Thymus (tissue), 14 donors: ENCODE measurements at places on chromosomes 1 and 21. TPM values are rescaled to one million over a fixed set of nuclear protein-coding genes. Genes with fewer than 3 reads are reported as not detected.

The ST6GALNAC5 gene
- total RNA-seq: 1.4 TPM

- H3K36me3 ChIP-seq: no peaks in the 10 kb centered on the region
- peaks cover 6% of the 10 kb centered on the region for H3K27me3 ChIP-seq
- no peaks in the 10 kb centered on the region for H3K4me1 ChIP-seq
- no peak for DNase-seq
- H3K27ac ChIP-seq: no peak overlapping the region
Observed at GRCh38 chr1:52627028-52627427, 5.9 kb upstream of the SHISAL2A start.

The SMIM11 gene
- 3.4 TPM for total RNA-seq

The C1orf87 gene
- 0.09 TPM for total RNA-seq

DNA sequence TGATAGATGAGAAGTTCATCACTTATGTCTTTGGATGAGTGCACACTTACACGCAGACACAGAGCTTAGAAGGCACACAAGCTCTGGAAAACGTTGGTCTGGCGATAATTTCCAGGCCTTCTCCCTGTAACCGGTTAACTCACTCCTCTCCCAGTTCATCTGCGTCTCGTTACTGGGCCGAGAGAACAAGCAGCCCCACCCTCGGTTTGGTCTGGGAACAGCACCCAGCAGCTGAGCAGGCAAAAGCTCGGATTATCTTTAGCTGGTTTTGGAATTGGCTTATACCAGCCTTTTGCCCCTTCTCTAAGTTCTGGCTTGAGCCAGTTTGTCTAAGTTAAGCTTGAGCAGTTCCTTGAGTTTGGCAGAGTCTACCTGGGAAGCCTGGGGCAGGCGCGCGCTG lies 27.3 kb upstream of the COL6A1 start:
- no peak for DNase-seq
- H3K4me1 ChIP-seq: no peaks in the 10 kb centered on the region
- H3K27me3 ChIP-seq: no peaks in the 10 kb centered on the region
- H3K36me3 ChIP-seq: no peaks in the 10 kb centered on the region
- H3K4me3 ChIP-seq: no peak overlapping the region

DNA sequence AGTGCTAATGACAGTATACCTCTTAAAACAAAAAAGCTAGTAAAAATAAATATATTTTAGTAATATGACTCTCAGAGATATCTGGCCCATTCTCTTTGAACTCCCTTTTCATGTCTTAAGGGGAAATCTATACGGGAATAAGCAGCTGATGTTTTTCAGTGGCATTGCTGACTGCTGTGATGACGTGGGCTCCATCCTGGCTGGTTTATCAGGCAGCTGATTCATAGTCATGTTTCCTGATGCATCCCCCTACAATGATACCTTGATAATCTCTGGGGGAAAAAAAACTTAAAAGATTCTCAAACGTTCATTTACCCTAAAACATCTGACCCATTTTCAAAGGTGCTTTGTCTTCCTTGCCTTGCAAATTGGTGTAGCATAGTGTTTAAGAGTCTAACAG lies 53.8 kb downstream of the ABCA4 start:
- H3K4me1 ChIP-seq: peaks cover 57% of the 10 kb centered on the region
- no peaks in the 10 kb centered on the region for H3K27me3 ChIP-seq
- no peak for DNase-seq
- no peaks in the 10 kb centered on the region for H3K36me3 ChIP-seq
- no peak overlapping the region for H3K4me3 ChIP-seq

GRCh38 chr1:32749332-32749731 lies 46.8 kb upstream of the SYNC start:
- no peaks in the 10 kb centered on the region for H3K4me1 ChIP-seq
- DNase-seq: no peak
- H3K27ac ChIP-seq: no peak overlapping the region
- H3K27me3 ChIP-seq: no peaks in the 10 kb centered on the region
- H3K36me3 ChIP-seq: no peaks in the 10 kb centered on the region
- H3K4me3 ChIP-seq: no peak overlapping the region

DNA sequence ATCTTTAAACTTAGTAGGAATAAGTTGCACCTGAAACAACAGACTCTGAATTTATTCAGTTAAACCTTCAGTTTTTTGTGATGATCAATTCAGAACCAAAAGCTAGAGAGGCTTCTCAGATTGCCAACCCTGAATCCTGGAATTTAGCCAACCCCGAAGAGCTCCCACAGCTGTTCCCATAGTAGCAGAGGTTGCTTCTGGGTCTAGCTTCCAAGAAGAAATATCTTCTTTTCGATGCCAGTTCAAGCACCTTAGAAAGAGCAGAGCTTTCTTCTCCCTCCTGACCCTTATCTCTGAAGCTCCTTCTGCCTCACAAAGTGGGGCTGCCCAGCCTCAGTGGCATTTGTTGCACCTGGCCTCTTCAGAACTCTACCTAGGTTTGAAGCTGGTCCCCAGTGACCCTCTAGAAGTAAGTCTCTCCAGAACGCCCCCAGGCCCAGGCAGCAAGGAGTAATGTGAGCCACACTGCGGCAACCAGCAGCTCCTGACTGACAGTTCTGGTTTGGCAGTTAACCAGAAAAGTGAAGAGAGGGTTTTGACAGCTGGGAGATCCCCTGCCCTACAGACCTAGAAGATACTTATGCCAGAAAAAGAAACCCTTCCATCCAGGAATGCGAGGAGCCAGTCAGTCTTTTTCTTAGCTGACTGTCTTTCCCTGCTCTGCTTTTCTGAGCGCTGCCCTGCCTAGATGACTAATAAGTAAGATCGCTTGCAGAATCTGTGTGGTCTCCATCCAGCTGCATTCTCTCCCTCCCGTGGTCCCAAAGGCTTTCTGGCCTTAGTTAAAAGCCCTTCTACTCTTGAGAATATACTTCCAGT lies 165.9 kb downstream of the ADGRL4 start:
- no peak overlapping the region for H3K4me3 ChIP-seq
- no peaks in the 10 kb centered on the region for H3K36me3 ChIP-seq
- no peaks in the 10 kb centered on the region for H3K27me3 ChIP-seq
- no peak overlapping the region for H3K27ac ChIP-seq

The C1orf226 gene
- total RNA-seq: 0.14 TPM

DNA sequence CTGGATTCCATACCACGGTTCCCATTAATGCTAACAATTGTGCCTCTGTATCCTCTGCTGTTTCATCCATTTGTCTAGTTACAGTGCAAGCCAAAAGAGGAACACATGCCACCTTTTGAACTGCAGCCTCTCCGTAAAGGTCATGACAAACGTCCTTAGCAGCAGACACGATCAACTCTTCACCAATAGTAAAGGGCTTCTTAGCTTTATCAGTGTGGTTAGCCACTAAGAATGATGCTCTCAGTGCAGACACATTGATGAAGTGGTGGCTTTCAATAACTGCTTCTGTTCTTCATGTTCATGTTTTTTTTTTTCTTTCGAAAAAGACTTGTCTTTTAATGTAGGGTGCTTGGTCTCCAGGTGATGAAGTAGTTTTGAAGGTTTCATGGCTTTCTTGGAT lies 14.3 kb downstream of the XPR1 start:
- no peak overlapping the region for H3K4me3 ChIP-seq
- no peaks in the 10 kb centered on the region for H3K4me1 ChIP-seq
- DNase-seq: no peak
- no peak overlapping the region for H3K27ac ChIP-seq

GRCh38 chr1:113980110-113980509 lies 836 bp downstream of the OLFML3 start:
- peaks cover 15% of the 10 kb centered on the region for H3K36me3 ChIP-seq
- H3K4me1 ChIP-seq: peaks cover 19% of the 10 kb centered on the region
- H3K27ac ChIP-seq: no peak overlapping the region

DNA sequence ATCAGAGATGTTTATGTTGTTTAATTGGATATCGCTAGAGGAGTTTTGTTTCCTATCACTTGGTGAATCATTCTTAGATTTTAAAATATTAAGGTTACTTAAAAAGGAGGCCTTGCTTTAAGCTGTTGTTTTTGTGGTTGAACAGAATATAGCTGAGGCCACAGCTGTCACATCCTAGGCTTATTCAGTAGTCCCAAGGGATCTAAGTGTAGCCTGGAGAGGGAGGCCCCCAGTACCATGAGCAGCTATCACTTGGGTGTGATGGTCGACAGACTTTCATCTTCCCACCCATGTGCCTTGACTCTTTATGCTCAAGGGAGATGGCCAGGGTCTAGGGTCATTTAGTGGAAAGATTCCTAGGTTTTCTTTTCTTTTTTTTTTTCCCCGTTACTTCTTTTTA lies 278.7 kb downstream of the HHAT start:
- no peaks in the 10 kb centered on the region for H3K4me1 ChIP-seq
- no peaks in the 10 kb centered on the region for H3K36me3 ChIP-seq
- no peak overlapping the region for H3K4me3 ChIP-seq
- no peak for DNase-seq
- no peaks in the 10 kb centered on the region for H3K27me3 ChIP-seq

- no peak for DNase-seq
- no peak overlapping the region for H3K4me3 ChIP-seq
- no peak overlapping the region for H3K27ac ChIP-seq
- H3K4me1 ChIP-seq: no peaks in the 10 kb centered on the region
- H3K36me3 ChIP-seq: no peaks in the 10 kb centered on the region
Observed at GRCh38 chr21:25169370-25169769, 437.9 kb downstream of the MRPL39 start.

The UBASH3A gene
- 26.7 TPM for total RNA-seq

DNA sequence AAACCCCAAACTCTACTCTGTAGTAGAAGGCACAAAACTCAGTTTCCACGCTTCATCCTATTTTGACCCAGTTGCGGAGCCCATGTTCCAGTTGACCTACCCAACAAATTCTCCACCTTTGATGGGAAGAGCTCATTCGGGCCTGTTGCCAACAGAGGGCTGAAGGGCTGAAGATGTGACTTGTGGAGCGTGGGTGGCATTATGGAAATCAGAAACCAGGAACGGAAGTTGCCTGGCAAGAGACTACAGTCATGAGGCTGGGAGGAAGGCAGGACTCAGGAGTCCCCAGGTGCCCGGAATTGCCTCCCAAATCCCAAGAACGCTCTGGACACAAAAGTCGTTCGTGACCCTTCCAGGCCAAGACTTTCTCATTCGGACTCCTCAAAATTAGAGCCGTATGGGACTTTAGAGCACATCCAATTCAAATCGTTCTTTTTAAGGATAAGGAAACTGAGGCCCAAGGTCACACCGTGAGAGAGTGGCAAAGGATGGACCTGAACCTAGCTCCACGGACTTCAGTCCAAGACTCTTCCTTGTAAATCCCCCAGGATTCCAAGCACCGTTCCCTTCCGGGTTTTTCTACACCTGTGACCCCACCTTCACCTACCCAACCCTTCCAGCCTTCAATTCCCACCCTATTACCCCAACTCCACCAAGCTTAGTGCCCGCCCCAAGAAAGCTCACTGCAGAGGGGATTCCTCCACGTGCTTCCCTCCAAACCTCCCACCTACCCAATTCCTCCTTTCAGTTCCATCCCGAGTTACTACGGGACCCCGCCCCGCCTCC lies 739 bp downstream of the SMG5 start:
- peaks cover 14% of the 10 kb centered on the region for H3K4me1 ChIP-seq
- H3K36me3 ChIP-seq: peaks cover 32% of the 10 kb centered on the region
- H3K27ac ChIP-seq: no peak overlapping the region
- H3K27me3 ChIP-seq: no peaks in the 10 kb centered on the region
- DNase-seq: no peak
- peak overlapping the region; percentile 63 for H3K4me3 ChIP-seq

The DNTTIP2 gene
- 52.5 TPM for total RNA-seq

GRCh38 chr1:229107304-229107815 lies 163.6 kb upstream of the RAB4A start:
- no peaks in the 10 kb centered on the region for H3K27me3 ChIP-seq
- no peak overlapping the region for H3K4me3 ChIP-seq
- no peak for DNase-seq
- no peak overlapping the region for H3K27ac ChIP-seq
- no peaks in the 10 kb centered on the region for H3K36me3 ChIP-seq

The TFF1 gene
- total RNA-seq: not detected

DNA sequence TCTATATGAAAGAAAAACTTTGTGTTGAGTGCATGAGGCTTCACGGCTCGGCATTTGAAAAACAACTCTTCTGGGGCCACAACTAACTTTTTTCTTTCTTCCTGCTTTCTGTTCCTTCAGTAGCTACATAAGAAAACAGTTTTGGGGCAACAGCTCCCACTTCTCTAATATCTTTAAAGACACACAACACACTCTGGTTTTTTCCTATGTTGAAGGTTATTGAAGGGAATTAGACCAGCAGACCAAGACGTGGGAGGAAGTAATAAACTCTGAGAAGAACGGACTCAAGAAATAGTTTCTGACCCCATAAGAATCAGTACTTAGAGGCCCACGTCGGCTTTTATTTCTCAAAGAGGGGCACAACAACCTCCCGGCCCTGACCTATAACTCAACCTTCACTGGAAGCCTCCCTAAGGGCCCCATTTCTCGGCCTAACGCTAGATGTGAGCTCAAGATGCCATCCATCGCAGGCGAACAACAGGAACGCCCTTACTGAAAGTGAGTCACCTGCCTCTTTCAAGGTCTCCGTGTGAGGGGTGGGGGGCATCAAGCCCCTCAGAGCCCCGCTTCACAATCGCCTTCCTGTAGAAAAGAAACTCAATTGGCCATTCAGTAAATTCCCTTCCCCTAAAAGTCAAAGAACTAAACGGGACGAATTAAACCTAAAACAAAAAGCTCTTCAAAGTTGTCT lies 844 bp downstream of the ZMYM6 start:
- peak; percentile 4 for DNase-seq
- no peaks in the 10 kb centered on the region for H3K4me1 ChIP-seq
- peak overlapping the region; percentile 89 for H3K4me3 ChIP-seq
